Gastrocnemius medialis (tissue), 4 donors: ENCODE measurements at places on chromosomes 7 and 10. TPM values are rescaled to one million over a fixed set of nuclear protein-coding genes. Genes with fewer than 3 reads are reported as not detected.

DNA sequence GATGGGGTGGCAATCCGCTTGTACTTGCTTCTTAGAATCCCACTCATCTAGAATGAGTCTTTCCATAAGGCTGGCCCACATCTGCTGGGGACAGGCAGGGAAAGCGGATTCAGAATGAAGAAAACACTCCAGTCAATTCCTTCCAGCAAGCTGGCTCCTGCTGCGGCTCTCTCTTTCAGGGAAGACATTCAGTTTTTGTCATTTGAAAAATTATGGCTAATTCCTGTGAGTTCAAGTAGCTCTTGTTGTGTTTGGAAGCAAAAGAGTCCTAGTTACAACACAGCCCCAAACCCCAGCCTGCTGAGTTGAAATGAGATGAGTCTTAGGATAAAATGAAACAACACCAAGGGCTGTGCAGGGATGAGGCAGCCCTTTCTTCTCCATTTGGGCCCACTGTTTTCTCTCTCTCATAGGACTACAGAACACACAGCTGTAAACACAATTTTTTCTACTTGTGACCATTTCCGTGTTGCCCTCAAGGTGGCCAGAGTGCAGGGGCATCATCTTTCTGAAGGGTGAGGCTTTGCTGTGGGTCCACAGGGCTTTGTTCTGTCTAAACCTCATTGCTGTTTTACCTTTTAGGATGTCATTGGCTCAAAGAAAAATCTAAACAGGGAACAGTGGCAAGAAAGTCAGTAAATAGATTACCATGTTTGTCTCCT, 90.8 kb upstream of the EEPD1 start:
- no peaks in the 10 kb centered on the region for H3K36me3 ChIP-seq
- no peaks in the 10 kb centered on the region for H3K27me3 ChIP-seq
- DNase-seq, result no peak
- H3K27ac ChIP-seq, result no peak overlapping the region
- no peak overlapping the region for H3K4me3 ChIP-seq
- H3K4me1 ChIP-seq, result no peaks in the 10 kb centered on the region

GRCh38 chr10:61834519-61834918, 67.0 kb upstream of the ARID5B start:
- no peak overlapping the region for H3K27ac ChIP-seq
- H3K4me3 ChIP-seq, result no peak overlapping the region

The PRKG1 gene
- total RNA-seq, result 39.4 TPM

The NACAD gene
- 1.5 TPM for total RNA-seq

The MAGI2 gene
- total RNA-seq, result 0.90 TPM

The IFIT1B gene
- total RNA-seq, result not detected

The PDGFA gene
- total RNA-seq, result 31.7 TPM

The OPN1SW gene
- not detected for total RNA-seq
